HEK293T (cell line): ENCODE measurements at places on chromosomes 11 and 22.

- no peak for DNase-seq
These were observed 24.7 kb downstream of the DGCR2 start for GRCh38 chr22:19097518-19097917.

- peak; percentile 54 for DNase-seq
These were observed 47.2 kb upstream of the CEP295 start for GRCh38 chr11:93614173-93614722.

- no peak for DNase-seq
These were observed 7.9 kb upstream of the TPP1 start for GRCh38 chr11:6626971-6627761.

- DNase-seq: no peak
These were observed 60.9 kb upstream of the LMO2 start for GRCh38 chr11:33952805-33953204.

DNA sequence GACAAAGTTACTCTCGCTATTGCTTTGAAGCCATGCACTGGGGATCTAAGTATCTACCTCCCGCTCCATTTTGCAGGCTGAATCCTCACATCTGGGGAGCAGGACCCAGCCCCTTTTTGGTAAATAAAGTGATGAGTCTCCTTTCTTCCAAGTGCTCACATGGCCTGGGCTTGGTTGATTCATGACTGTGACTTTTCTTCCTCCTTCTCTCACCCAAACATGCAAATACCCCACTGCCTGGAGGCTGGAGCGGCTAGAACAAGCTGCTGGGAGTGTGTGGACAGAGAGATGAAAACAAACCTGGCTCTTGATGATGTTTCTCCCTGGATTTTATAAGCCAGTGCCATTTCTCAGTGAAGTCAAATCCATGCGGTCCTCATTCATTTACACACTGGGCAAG lies 72.7 kb downstream of the TRIM29 start:
- no peak for DNase-seq

GRCh38 chr11:114447892-114448291 lies 8.6 kb downstream of the REXO2 start:
- DNase-seq: no peak

DNA sequence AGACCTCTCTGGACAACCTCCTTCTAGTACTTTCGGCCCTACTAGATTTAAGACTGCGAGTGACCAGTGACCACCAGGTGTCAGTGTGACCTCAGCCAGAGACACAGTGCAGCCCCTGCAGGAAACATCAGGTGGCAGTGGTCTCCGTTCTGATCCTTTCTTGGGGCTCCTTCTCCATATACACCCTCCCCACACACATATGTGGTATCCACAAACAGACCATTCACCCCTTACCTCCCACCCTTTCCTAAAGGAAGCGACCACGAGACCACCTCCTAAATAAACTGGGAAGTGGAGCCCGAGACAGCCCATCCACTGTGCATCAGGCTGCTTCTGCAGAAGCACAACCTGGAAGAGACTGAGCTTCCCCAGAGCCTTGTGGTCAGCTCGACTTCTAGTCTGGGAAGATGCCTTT lies 38.5 kb upstream of the CYP2D6 start:
- peak; percentile 81 for DNase-seq

- no peak for DNase-seq
These were observed 43.5 kb upstream of the DAGLA start for GRCh38 chr11:61636676-61637075.

DNA sequence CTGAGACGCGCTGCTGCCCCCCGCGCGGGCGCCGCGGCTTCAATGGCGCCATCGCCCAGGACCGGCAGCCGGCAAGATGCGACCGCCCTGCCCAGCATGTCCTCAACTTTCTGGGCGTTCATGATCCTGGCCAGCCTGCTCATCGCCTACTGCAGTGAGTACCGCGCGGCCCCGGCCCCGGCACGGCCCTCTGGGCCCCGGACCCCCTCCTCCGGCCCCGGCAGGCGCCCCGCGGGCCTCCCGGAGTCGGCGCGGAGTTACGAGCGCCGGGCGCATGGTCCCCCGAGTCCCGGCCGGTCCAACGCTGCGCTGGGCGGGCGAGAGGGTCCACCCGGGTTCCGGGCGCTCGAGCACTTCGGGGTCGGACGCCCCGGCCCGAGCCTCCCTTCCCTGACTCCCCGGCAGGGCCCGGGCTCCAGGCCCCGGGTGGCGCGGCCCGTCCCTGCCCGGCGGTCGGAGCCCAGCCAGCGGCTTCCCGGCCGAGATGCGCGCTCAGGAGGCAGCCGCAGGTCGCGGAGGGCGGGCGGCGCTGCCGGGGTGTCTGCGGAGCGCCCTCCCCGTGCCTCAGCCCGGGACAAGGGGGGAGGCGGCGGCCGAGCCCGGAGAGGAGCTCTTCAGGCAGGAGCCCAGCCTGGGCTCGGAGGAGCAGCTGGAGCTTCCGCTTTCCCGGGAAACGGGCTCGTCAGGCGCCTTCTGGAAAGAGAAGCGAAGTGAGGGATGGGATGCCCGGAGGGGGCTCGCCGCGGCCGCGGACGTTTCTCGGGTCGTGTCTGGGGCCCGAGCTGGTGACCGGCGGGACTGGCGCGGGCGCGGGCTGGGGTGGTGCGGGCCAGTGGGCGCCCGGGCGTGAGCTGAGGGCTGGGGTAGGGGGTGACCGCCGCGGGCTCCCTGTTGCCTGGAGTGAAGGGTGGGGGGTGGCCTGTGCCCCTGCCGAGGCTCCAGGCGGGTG lies 1337.8 kb downstream of the BRD1 start:
- DNase-seq: no peak

DNA sequence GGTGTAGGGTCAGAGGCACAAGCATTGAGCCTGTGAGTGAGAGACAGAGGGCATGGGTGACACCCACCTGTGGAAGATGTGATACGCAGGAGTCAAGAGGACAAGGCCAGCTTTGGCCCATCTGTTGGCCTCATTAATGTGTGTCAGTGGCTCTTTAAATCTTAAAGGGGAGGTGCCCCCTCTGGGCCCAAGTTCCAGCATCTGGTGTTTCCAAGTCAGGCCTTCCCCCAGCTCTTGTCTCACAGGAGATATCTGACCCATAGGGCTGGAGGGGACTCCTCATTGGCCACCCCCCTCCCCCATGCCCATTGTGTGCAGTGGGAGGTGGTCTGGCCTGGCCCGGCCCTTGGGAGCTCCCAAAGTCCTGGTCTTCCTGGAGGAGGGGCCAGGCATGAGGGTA lies 8.9 kb downstream of the KCNK7 start:
- DNase-seq: no peak

DNA sequence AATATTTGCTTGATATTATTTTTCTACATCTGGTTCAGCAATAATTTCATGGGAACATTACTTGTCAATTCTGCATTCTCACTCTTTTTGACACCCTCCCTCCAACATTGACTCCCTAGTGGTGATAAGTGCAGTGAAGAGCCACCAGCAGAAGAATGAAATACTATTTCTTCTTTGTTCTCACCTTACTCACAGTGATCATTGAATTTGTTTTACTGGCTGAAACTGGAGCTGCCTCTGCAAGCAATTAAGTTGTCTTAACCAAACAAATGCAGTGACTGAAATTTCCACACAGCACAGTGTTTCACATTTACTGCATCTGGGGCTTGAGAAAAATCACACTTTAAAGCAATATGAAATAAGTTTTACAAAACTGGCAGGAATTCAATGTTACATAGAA lies 189.8 kb downstream of the JRKL start:
- DNase-seq: no peak

DNA sequence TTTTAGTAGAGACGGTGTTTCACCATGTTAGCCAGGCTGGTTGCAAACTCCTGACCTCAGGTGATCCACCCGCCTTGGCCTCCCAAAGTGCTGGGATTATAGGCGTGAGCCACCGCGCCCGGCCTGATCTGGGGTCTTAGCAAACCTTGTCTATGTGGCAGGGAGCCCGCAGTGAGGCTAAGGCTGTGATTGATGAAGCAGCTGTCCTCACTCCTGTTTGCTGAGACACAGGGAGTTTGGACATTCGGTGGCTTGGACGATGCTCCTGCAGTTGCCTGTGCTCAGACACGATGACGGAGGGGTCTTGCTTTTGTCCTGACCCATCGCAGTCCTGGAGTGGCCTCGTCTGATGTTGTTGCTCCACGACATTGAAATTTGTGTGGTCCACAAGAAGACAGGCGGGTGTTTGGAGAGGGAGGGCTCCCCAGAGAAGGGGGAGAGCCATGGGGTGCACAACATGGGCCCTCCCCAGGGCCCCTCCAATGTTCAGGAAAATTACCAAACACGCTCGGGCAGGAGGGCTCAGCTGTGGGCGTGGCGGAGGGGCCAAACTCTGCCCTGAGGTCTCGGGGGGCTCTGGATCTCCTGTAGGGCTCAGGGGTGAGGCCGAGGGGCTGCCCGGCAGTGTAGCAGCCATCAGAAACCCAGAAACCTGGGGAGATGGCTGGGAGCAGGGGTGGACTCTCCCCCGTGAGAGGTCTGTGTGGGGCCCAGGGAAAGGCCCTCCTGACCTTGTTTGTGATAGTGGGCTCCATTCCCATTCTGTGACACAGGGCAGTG lies 41.8 kb upstream of the PRR5 start:
- no peak for DNase-seq

GRCh38 chr11:10807493-10808234 lies 1.1 kb downstream of the EIF4G2 start:
- DNase-seq: peak; percentile 23
